ENCODE measurements at places on chromosomes 5 and 9.

- no peak for DNase-seq
Measured at GRCh38 chr5:154308443-154309370, 118.2 kb downstream of the GALNT10 start.

- DNase-seq: no peak
Measured at GRCh38 chr5:66966439-66966838, 230.2 kb downstream of the CD180 start.

GRCh38 chr5:97171703-97172102 lies 11.3 kb downstream of the RIOK2 start:
- no peak for DNase-seq

DNA sequence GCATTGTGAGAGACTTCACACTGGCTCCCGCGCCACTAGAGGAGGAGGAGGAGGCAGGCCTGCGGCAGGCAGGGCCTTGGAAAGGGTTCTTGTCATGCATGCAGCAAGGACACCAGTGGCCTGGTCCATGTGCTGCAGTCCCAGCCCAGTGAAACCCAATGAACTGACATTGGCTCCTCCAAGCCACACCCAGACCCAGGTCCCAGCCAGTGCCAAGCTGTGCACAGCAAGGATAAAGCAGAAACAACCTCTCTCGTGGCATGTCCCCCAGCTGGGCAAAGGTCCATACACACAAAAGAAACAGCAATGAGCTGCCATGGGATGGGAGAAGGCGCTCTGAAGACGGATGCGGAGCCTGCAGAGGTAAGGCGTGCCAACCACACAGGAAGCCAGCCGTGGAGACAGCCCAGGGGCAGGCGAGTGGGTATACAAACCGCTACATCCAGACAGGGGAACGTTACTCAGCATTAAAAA lies 89.2 kb downstream of the SEMA4D start:
- DNase-seq: no peak

- no peak for DNase-seq
Measured at GRCh38 chr5:119022017-119022745, 33.8 kb upstream of the DTWD2 start.

DNA sequence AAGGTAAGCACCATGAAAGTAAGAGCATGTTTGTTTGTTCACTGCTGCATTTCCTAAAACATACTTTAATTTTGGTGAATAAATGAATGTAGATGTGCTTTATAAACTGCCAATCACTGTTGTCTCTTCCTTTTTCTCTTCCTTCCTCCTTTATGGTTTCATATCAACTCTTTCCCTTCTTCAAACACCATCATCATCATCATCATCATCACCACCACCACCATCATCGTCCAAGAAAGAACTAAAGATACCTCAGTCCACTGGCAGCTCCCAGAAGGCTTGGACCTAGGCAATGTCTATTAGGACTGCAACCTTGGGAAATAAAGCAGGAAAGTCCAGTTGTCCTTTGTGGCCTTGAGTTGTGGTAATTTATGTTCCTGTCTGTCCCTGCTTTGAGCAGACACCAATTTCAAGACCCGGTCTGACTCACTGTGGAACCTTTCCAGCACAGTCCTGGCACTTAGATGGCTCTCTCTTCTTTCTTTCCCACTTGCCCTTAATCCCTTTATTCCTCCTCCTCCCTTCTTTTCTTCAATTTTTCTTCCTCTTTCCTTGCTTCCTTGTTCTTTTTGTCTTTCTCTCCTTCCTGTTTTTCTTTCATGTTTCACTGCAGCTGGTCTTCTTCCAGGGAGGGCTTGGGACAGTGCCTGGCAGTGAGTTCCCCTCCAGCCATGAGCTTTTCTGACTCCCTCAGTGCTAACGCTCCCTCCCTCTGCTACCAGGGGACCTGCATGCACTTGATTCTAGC lies 99.3 kb downstream of the ANGPTL2 start:
- no peak for DNase-seq

- DNase-seq: no peak
Measured at GRCh38 chr9:131690462-131690861, 49.4 kb downstream of the RAPGEF1 start.

DNA sequence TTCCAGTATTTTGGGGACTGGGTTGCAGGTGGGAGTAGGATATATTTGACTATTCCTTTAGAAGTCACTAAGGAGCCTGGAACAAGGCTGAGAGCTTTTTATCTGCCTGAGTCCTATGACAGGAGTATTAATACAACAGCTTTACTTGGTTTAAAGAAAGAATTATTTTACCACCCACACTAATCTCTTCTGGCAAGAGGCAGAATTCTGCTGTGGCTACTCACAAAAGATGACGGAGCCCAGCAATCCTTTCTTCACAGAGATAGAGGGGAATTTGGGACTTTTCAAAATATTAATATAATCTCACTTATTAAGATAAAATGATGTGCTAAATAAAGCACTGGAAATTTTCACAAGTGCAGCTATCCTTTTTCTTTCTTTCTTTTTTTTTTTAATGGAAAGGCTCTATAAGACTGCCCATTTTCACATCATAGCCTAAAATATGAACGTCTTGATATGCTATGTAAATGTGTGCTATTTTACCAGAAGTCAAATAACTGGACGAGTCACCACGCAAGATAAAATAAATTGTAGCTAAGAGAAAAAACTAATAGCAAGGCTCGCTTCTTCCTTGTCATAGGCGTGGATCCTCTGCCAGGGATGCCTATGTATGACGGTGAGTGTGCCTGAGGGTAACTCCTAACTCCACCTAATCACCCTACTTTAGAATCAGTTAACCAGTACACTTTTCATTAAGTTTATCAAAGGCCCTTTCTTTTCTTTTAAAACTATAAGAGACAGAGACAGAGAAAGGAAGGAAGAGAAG lies 76.3 kb downstream of the ZNF608 start:
- DNase-seq: no peak

GRCh38 chr5:39473156-39473775 lies 48.5 kb upstream of the DAB2 start:
- DNase-seq: no peak

- no peak for DNase-seq
Measured at GRCh38 chr5:173308226-173308625, 20.0 kb downstream of the STC2 start.

- DNase-seq: no peak
Measured at GRCh38 chr9:38527503-38527902, 92.9 kb downstream of the ANKRD18A start.

GRCh38 chr9:714675-715074 lies 126.8 kb upstream of the DMRT1 start:
- no peak for DNase-seq

- no peak for DNase-seq
Measured at GRCh38 chr5:173829826-173830225, 58.3 kb upstream of the CPEB4 start.

- no peak for DNase-seq
Measured at GRCh38 chr5:35339006-35339405, 108.7 kb upstream of the PRLR start.

DNA sequence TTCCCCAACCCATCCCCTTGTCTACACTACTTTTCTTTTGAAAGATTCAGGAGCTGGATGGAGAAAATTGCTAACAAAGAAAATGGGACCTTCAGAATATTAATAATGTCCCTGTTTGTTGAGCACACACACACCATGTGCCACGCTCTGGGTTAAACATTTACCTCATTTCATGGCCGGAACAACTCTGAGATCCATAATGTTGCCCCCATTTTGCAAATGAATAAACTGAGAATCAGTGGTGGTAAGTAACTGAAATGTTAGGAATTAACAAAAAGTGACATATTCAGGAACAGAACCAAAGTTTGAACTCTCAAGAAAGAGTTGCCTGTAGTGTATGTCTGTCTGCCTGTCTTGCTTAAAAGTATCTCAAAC lies 51.4 kb upstream of the SMAD5 start:
- no peak for DNase-seq

- no peak for DNase-seq
Measured at GRCh38 chr5:126847456-126847820, 70.5 kb downstream of the LMNB1 start.

- DNase-seq: no peak
Measured at GRCh38 chr9:115462623-115463022, 344.7 kb upstream of the TNC start.

- DNase-seq: no peak
Measured at GRCh38 chr5:138141734-138142133, 2.5 kb upstream of the NME5 start.

DNA sequence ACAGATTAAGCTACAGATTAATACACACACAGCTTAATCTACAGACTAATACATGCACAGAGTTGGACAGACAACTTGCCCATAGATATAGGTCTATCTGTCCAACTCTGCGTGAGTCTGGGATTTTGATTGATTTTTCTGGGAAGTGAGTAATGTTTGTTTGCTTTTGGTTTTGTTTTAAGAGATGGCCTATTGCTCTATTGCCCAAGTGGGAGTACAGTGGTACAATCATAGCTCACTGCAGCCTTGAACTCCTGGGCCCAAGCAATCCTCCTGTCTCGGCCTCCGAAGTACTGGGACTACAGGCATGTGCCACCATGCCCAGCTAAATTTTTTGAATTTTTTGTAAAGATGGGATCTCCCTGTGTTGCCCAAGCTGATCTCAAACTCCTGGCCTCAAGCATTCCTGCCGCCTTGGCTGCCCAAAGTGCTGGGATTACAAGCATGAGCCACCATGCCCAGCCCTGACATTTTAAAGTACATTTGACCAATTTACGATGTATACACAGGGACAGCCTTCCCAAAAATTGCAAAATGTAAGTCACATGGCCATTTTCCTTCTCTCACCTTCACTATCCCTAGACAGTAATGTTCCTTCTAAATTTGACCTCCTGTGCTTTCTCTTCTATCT lies 50.8 kb downstream of the PAPPA start:
- DNase-seq: no peak

GRCh38 chr5:125455041-125455440 lies 708.6 kb upstream of the ZNF608 start:
- no peak for DNase-seq

DNA sequence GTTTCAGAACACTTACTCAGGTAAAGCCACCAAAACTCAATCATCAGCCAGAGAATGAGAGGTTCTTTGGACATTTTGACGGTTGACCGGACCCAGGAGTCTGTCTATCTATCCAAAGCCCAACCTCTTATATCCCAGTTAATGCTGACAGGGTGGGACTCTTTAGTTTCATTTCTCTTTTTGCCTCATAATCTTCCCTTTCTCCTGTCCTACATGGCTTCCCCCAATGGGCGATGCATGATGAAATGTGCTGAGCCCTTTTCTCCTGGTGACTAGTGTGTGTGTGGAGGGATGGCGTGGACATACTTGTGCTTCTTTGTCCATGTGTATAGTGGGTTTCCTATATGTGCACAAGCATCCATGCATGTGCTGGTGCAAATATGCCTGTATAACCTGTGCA lies at the start of gene TIMD4:
Gene TIMD4 (minus strand): TSS at position 102 of the 400 bp plus-strand sequence. CDS start 28 bp downstream, at position 74.
- no peak for DNase-seq

DNA sequence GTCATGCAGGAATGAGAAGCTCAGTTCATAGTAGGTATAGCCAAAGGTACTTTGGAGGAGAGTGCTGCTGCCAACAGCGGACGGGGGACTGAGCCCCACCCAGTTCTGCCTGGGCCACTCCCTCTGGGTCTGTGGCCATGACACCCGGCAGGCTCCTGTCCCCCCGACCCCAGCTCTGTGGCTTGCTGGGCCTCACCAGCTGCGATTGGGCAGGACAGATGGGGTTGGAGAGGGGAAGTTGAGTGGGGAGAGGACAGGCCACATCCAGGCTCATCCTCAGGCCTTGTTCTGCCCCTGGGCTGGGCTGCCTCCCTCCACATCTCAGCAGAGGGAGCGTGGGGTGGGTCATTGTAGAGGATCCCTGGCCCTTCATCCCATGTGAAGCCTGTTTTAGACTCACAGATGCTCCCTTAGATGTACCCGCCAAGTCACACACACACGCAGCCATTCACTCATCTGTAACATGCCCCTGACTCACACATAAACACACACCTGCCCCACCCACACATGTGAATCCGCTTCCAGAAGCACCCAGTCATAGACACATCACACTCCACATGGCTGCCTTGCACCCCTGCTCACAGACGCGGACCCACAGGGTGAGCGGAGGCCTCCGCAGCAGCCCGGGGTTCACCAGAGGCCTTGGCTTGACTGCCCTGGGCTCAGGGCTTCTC lies 48.8 kb downstream of the NTNG2 start:
- no peak for DNase-seq

GRCh38 chr5:72392326-72392733 lies 72.2 kb downstream of the PTCD2 start:
- DNase-seq: no peak

DNA sequence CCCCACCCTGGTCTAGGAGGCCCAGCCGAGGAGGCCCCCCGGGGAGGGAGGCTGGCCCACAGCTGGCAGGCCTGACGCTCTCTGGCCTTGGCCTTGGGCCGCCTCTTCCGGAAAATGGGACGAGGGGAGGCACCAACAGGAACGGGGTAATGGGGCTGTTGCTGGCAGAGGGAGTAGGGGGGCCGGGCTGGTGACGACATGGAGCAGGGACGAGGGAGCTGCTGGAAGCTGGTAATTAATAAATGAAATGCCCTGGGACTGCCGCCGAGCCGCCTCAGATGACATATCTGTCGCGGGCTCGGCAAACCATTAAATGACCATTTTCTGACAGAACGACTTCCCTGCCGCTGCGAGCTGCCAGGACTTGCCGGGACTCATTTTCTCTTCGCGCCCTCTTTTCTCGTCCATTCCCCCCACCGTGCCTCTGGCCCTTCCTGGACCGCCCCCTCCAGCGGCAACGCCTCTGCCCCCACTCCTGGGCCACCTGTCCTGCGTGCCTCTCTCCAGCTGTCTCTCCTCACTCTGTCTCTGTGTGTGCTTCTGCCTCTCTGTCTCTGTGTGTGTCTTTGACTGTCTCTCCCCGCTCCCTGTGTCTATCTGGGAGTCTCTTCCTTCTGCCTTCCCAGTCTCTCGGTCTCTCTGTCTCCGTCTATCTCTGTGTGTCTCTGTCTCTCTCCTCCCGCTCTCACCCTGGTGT lies 215.7 kb downstream of the PAX5 start:
- no peak for DNase-seq

DNA sequence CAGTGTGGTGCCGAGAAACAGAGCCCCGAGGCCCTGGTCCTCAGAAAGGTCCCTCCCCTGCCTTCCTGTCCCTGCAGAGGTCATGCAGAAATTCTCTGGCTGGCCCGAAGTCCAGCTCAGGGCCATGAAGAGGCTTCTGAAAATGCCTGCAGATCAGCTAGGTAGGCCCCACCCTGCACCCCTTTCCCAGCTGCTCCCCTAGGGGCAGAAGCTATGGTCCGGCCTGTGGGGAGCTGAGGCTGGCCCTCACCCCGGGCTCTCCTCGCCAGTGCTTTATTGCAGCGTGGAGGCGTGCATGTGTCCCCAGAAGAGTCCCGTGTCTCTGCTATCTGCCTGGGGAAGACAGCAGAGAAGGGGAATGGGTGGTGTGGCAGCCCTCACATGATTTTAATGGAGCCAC lies 19.9 kb downstream of the REXO4 start:
- no peak for DNase-seq

- no peak for DNase-seq
Measured at GRCh38 chr5:36570301-36571095, 35.9 kb upstream of the SLC1A3 start.

DNA sequence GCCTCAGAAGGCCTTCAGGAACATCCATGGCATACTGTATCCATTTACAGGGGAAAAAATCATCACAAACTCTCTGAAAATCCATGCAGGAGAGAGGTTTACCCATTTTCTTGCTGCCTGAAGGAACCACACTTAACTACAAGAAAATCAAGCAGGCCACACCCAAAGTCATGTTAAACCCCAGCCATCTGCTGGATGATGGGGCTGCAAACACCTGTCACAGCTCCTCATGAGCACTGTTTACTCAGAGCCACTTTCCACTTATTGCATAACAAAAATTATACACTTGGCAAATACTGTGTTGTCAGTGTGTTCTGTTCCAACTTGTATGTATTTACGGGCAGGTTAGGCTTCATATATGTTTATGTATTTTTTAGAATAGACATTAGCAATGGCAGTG lies 35.8 kb downstream of the PPIC start:
- peak; percentile 15 for DNase-seq

GRCh38 chr9:79610019-79610631 lies 38.4 kb downstream of the TLE4 start:
- peak; percentile 65 for DNase-seq

All from NCI-H1105 (cell line).